ENCODE measurements at places on chromosomes 16 and 17. TPM values are rescaled to one million over a fixed set of nuclear protein-coding genes. Genes with fewer than 3 reads are reported as not detected.

LDAF1 gene
- total RNA-seq, result 83.7 TPM

CORO7 gene
- 107 TPM for total RNA-seq

CCDC200 gene
- total RNA-seq, result 0.27 TPM

HOXB1 gene
- not detected for total RNA-seq

ASPA gene
- total RNA-seq, result not detected

GINS2 gene
- 5.4 TPM for total RNA-seq

NXN gene
- 1.6 TPM for total RNA-seq

ZC3H7A gene
- 24.5 TPM for total RNA-seq

LGALS9C gene
- 0.27 TPM for total RNA-seq

Data from hematopoietic multipotent progenitor cell (in vitro differentiated cells).